SK-MEL-5 (cell line): ENCODE measurements at places on chromosomes 7 and 10.
A peak's percentile ranks its signal among the peaks of the same experiment; 100 is the strongest.

- peak; percentile 77 for DNase-seq
These were observed 57.3 kb downstream of the MAPK8 start for GRCh38 chr10:48363617-48364355.

DNA sequence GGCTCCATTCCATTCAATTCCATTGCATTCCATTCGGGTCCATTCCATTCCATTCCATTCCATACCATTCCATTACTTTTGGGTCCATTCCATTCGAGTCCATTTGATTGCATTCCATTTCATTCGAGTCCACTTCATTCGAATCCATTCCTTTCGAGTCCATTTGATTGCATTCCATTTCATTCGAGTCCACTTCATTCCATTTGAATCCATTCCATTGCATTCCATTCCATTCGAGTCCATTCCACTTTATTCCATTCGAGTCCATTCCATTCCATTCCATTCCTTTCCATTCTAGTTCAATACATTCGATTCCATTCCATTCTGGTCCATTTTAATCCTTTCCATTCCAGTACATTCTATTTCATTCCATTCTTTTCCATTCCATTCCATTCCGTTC, 334.0 kb downstream of the ZNF33B start:
- no peak for DNase-seq

GRCh38 chr7:15557686-15558085, 4.1 kb downstream of the AGMO start:
- DNase-seq, result no peak

- no peak for DNase-seq
These were observed 117.4 kb downstream of the IPMK start for GRCh38 chr10:58150290-58150689.

DNA sequence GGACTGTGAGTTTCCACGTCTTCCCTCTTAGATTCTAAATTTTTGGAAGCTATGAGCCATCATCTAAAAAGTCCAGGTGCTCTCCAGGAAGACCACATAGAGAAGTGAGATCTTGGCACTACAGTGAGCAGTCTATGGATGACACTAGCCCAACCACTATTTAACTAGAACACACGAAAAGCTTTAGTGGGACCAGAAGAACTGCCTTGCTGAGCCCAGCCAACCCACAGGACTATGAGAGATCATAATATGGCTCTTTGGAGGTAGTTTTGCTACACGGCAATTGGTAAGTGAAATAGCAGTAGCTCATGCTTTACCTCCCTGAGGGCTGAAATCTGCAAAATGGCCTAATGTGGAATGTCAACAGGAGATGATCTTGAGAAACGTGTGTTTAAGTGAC, 68.8 kb downstream of the TMEM130 start:
- no peak for DNase-seq

GRCh38 chr10:95655571-95656290, 780 bp downstream of the ALDH18A1 start:
- DNase-seq, result peak; percentile 18

DNA sequence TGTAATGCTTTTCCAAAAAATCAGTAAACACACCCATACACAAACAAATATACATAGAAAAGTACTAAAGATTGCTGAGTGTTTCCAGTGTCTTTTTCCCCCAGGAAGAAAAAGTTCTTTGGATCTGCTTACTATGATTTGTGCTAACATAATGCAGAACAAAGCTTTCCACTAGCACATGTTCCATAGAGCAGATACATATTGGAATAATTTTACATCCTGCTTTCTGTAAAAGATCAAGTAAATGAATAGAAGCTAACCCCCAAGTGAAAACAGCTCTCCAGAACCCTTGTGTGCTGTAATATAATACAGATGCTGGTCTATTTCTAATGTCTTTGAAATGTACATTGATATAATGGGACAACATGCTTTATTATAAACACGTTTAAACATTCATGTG, 125.5 kb downstream of the PON1 start:
- DNase-seq, result no peak

DNA sequence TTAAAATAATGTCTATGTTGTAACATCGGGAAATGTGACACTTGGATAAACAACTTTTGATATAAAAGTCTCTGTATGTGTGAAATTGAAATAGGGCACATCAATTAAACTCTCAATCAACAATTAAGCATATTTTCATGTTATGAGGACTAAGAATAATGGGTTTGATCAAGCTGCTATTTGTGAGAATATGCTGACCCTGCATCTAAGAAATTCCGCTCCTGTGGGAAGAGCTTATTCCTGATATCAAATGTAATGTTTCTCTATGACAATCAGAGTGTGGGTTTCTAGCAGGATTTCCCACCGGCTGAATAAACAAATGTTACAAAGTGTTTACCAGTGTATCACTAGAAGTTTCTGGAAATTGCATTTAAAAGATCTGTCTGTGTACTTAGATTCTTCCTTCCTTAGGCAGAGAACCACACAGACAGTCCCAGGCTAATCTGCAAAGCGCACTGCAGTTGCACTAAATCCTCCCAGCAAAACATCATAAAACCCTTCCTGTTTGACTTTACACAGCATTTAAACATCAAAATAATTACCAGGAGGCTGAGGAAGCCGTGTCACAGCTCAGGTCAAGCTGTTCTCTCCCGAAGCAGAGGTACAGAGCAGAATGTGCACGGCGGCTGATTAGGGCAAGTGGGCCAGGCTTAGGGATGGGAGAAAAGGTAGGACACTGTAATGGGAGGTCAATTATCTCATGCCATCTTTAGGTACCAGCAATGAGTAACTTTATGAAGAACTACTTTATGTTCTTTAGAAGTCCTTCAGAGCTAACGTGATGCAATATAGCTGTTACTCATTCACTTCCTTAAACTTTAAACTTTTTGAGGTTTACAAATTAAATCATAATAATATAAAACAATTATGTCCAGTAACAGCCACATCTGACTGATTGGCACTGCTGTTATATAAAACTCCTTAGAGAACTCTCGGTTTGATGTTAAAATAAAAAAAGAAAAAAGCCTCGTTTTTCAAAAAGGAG, 109.1 kb upstream of the CTTNBP2 start:
- no peak for DNase-seq

DNA sequence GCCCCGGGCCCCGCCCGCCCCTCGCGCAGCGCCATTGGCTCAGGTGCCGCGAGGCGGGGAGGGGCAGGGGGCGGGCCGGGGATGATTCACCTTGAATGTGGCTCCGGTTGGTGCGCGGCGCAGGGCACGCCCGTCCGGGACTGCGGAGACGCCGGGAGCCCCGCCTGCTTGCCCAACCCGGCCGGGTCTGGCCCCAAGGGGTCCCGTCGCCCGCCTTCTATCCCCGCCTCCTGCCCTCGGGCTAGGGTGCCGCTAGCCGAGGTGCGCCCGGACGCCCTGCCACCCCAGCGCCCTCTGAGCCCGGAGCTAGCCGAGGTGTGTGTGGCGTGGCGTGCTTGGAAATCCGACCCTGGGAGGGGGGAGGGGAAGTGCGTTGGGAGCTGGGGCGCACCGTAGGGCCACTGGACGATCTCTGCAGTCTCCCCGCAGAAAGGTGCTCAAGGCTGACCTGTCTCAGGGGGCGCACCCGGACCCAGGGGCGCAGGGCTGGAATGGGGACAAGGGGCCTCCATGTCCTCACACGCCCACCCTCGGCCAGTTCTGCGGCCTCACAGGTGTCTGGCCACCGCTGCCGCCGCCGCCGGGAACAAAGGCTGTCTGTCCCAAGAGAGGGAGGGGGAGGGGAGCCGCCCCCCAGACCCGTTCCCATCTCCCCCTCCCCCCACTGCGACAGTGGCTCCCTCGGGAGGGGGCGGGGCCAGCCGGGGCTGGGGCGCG, 168.9 kb downstream of the NRF1 start:
- peak; percentile 83 for DNase-seq

DNA sequence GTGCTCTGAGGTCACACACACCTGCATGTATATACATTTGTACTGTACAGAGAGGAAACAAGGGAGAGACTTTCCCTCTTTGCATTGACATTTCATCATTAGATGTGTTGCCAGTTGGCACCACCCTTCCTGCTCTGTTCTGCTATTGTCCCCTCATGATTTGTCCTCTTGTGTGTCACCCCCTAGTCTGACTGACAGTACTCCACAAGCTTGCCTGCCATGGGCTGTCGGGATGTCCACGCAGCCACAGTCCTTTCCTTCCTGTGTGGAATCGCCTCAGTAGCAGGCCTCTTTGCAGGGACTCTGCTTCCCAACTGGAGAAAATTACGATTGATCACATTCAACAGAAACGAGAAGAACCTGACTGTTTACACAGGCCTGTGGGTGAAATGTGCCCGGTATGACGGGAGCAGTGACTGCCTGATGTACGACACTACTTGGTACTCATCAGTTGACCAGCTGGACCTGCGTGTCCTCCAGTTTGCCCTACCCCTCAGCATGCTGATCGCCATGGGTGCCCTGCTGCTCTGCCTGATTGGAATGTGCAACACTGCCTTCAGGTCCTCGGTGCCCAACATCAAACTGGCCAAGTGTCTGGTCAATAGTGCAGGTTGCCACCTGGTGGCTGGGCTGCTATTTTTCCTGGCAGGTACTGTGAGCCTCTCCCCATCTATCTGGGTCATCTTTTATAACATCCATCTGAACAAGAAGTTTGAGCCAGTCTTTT, 9.4 kb downstream of the CLDN12 start:
- DNase-seq, result peak; percentile 76

DNA sequence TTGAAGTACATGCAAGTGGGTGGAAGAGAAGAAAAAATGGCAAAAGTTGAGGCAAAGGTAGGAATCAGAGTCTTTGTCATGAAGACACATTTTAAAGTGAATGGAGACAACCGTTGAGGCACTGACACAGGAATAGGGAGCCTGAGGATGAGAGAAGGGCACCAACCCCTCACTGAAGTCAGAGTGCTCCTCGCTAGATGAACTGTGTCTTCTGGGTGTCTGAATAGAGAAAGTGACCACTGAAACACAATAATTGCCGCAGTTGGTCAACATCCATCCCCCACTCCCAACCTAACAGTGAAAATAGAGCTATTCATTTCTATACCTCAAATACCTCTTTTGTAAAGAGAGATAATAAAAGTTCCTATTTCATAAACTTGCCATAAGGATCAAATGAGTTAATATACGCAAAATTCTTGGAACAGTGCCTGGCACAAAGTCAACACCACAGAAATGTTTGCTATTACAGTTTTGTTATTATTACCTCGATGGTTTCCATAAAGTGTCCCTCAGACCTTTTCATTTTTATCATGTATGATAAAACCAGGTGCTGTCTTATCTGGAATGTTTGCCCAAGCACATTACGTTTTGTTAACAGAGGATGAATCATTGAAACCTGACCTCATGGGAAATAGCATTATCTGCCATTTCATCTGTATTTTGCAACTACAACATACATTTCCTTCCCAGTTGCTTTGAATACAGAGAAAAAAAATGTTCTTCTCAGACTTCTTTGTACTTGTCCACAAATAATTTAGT, 61.8 kb upstream of the SP4 start:
- no peak for DNase-seq

DNA sequence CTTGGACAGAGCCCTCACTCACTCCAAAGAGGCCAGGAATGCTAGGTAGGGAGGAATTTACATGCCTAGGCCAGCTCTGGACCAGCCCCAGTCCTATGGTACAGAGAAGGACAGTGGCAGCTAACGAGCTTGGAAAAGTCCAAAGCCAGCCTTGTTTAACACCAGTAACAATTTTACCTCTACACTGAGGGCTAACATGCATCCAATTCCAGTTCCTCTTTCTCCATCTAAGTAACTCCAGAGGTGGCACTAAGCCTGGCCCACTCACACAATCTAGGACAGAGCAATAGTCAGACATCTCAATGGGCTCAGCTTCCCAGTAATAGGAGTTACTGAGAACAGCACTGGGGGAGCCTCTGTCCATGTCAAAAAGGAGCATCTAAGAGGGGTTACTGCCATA, 5.7 kb upstream of the LCOR start:
- DNase-seq, result no peak

GRCh38 chr7:27999829-28000228, 180.8 kb downstream of the JAZF1 start:
- no peak for DNase-seq

DNA sequence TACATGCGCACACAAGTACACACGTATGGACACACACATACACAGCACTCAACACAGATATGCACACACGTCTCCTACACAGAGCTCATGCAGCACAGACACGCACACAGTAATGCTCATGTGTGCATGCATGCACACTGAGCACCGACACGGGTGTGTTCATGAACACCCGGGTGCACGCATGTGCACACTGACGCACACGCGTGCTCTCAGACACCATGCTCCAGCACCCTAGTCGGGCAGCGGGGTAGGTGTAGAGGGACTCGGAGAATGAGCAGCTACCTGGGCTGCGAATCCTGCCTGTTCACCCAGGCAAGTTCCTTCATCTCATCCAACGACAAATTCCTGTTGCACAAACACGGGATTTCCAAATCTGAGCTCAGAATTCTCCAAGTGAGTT, 184.7 kb downstream of the MAD1L1 start:
- DNase-seq, result no peak
